ENCODE measurements at places on chromosomes 16 and 17.

GRCh38 chr17:47286198-47286914 lies 32.7 kb downstream of the ITGB3 start:
- peak; percentile 52 for DNase-seq

- no peak for DNase-seq
These were observed 31.4 kb downstream of the BANP start for GRCh38 chr16:87982581-87983041.

GRCh38 chr16:65124596-65124995 lies 2.7 kb upstream of the CDH11 start:
- DNase-seq = no peak

DNA sequence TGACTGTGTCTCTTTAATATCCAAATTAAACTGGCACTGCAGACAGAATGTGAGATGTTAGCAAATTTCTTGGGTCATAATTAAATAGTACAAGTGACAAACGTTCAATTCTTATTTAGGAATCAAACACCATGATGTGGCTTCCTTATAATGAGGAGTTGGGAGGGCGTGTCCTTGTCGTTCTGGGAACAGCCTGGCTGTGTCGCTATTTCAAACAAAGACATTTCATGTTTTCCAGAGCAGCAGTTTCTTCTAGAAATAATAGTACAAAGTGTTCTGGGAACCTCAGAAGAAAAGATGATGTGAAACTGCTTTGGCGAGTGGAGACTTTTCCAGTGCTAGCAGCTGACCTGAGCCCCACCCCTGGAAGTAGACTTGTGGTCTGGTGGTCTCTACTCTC lies 301.7 kb upstream of the N4BP1 start:
- peak; percentile 5 for DNase-seq

DNA sequence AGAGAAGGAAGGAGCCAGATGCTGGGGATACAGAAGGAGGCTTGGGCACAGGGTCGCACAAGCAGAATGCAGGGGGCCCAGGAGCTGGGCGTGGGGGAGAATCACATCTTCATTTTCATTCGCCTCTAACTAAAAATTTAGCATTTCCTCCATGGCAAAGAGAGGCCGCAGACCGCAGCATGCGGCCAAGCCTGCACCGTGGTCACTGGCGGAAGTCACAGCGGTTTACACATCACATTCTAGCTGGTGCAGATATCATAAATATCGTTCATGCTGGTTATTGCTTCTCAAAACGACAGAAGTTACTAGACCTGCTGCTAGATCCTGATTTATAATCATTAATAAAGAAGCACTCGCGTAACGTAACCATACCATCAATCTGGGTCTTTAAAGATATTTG lies 162.0 kb downstream of the NTN1 start:
- DNase-seq = no peak

GRCh38 chr16:56580391-56581048 lies 8.8 kb upstream of the MT3 start:
- DNase-seq = no peak

DNA sequence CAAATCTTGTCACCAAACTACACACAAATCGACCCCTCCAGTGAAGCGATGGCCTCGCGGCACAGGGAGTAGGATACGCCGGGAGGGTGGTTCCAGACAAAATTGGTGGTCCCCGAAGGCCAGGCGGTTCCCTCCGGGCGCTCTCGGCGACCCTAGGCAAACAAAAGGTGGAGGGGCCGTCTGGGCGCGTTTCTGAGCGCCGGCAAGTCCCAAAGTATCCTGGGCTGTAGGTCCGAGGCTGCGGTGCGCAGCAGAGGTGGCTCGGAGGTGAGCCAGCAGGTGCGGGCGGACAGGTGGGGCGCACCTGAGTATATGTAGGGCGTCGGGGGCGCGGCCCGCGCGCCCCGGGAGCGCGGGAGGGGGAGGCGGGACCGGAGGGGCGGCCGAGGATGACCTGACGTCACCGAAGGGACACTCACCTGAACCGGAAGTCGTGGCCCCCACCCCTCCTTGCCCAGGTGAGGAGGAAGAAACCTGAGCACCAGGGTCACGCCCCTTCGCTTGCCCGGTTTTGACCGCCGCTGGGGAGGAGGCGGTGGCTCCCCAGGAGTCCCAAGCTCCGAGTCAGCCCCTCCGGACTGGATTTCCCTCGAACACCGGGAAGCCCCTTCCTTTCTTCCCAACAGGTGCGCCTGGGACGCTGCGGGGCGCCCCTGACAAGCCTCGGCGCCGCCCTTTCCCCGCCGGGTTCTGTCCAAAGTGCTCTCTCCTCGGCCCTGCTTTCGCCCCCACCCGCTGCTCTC lies at the start of gene CLDN7:
Gene CLDN7, minus strand, starts transcription at position 287 of the 743 bp plus-strand sequence. CDS start 435 bp downstream, outside the sequence.
- no peak for DNase-seq

DNA sequence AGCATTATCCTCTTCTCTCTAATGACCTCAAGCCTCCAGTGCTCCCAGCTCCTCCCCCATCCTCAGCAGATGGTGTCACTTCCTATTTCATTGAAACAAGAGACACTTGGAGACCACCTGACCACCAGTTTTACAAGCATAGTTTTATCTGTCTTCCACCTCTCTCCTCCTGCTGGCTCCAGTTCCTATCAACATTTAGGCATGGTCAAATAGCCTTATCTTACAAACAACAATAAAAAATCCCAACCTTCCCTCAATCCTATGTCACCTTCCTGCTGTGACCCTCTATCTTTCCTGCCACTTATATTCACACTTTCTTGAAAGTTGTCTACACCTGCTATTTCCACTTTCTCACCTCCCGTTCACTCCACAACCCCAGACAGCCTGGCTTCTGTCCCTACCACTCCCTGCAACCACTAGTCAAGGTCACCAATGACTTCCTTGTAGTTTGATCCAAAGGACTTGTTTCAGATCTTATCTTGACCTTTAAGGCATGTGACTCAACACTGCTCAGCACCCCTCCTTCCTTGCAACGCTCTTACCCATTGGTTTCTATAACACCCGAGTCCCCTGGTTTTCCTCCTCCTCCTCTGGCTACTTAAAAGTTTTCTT lies 4.3 kb upstream of the NTN1 start:
- no peak for DNase-seq

DNA sequence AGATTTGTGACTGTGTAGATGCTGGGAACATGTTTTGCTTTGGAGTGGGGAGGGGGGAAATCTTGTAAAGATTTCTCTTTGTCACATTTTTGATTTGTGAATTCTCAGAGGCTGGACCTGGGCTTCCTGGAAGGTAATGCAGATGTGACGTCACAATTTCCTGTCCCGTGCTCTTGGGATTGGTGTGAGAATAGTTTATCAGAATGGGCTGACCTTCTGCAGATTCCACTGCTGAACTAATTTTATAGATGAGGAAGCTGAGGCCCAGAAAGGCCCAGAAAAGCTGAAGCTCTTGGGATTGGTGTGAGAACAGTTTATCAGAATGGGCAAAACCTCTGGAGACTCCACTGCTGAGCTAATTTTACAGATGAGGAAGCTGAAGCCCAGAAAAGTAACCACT lies 34.0 kb downstream of the HS3ST3B1 start:
- no peak for DNase-seq

- peak; percentile 30 for DNase-seq
These were observed at the start of gene CCDC102A for GRCh38 chr16:57536306-57537193. CCDC102A (minus strand) TSS chr16:57536571; CDS start chr16:57529177, 7,394 bp downstream.

GRCh38 chr17:83064732-83065659 lies 14.4 kb upstream of the METRNL start:
- no peak for DNase-seq

DNA sequence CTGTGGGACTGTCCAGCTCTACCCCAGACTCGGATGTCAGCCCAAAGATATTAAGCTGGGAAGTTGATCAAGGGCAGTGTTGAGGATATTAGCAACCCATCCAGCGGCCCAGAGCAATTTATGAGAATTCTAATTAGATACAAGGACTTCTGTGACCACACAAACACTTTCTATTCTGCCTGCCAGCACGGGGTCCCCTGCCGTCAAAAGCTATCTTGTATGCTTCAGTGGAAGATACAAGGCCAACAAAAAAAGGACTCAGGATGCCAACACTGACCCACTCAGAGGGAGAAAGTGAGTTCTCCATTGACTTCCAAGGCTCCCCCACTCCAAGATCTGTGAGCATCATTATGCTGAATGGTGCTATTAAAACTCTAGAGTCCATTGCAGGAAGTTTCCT lies 390.7 kb downstream of the GRIN2A start:
- no peak for DNase-seq

GRCh38 chr16:19090916-19091315 lies 22.8 kb upstream of the ITPRIPL2 start:
- no peak for DNase-seq

DNA sequence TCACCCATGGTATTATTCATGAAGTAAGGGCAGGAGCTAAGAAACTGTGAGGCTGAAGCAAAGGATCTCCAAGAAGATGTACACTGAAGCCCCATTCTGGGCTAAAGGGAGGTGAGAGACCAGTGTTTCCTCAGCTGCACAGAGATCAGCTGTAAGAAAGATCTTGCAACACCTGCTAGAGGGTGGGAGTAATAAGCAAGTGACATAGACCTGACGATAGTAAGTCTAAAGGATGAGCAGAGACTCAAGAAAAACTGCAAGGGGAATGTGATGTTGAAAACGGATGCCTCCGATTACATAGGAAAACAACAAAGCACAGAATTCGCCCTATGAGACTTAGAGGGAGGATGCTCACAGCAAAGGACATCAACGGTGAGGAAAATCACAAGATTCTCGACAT lies at the start of gene OR4D2:
Gene OR4D2, plus strand, starts transcription at position 301 of the 400 bp plus-strand sequence. CDS start 2,674 bp downstream, outside the sequence.
- no peak for DNase-seq

DNA sequence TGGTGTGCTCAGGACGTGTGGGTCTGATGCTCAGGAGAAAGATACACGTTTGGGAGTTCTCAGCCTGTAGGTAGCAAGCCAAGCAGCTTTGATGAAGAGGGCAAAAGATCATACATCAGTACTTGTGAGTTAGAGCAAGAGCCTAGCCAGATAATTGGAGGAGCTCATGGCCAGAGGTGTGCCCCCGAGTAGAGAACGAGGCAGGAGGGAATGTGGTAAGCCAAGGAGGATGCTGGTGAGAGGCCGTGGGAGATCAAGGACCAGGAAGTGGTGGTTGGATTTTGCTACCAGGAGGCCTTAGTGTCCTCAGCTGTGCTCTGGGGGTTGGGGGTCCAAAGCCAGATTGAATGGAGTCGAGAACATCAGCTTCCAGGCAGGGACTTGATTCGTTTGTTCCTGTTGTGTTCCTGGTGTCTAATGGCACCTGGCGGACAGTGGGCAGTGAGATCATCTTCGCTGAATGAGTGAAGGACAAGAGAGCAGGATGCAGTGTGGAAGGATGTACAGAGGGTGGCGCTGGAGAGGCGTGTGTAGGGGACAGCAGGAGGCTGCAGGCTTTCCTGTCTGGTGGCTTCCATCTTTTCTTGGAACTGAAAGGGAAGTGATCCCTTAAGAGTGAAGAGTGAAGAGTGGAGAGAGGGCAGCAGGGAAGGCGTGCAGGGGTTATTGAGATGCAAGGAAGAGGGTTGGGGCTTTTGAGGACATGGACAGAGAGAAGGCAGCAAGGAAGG lies 11.6 kb downstream of the FBXL19 start:
- peak; percentile 41 for DNase-seq
